SK-N-SH treated with all-trans-retinoic acid at 6 μM for 48 hours (cell line): ENCODE measurements at places on chromosomes 6 and 20.

- ATAC-seq: no peak
Observed at GRCh38 chr6:21354805-21355238, 238.7 kb upstream of the SOX4 start.

DNA sequence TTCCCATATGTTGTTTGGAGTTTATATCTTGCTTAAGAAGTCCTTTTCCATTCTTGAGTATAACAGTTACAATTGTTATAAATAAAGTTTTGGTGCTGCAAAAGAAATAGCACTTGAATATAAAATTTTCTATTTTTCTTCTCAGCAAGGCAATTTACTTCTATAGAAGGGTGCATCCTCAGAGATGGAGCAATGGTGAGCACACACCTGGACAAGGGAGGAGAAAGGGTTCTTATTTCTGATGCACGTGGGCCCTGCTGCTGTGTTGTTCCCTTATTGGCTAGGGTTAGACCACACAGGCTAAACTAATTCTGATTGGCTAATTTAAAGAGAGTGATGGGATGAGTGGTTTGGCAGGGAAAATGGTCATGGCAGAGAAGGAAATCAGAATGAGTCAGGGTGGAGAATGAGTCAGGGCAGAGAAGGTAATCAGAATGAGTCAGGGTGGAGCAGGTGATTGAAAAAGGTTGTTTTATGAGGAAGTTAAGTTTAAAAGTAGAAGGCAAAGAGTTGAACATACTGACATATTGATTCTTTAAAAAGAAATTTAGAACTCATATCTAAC is 38.0 kb downstream of the CST8 start:
- no peak for ATAC-seq

DNA sequence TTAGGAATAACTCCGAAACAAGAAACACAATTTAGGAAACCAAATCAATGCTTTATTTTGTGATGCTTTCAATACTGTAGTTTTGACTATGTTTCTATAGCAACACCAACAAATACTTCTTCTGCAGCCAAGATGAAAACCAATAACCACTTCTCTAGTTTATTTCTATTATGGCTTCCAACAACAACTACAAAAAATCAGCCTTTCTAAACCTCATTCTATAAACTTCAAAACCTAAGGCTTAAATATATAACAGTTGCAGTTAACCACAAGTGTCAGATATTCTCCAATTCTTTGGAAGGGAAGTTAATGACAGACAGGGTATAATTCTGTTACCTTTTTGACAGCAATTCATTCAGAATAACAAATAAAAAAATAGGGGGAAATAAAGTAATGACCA is 80.9 kb downstream of the EPB41L2 start:
- ATAC-seq: no peak

GRCh38 chr6:72048080-72048479 is 161.7 kb downstream of the RIMS1 start:
- ATAC-seq: no peak

DNA sequence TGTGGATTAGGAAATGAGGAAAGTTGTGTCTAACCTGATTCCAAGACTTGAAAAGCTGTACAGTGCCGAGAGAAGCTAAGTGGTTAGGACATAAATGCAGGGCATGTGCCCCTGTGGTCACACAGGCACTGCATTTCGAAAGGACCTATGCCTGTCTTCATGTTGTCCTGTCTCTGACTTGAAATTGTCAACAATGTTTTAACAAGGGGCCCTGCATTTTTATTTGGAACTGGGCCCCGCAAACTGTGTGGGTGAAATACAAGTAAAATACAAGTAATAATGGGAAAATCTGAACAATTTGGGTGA is 38.8 kb downstream of the MRS2 start:
- ATAC-seq: no peak

- no peak for ATAC-seq
Observed at GRCh38 chr20:50526403-50526989, 16.3 kb downstream of the PTPN1 start.

GRCh38 chr6:90286884-90287488 is 9.7 kb downstream of the BACH2 start:
- no peak for ATAC-seq

- no peak for ATAC-seq
Observed at GRCh38 chr6:163389354-163389753, 25.2 kb upstream of the QKI start.

GRCh38 chr20:5474646-5475550 is 158.1 kb upstream of the PROKR2 start:
- ATAC-seq: no peak

GRCh38 chr20:973785-974194 is 28.3 kb downstream of the RSPO4 start:
- peak; percentile 68 for ATAC-seq

GRCh38 chr6:168134560-168135201 is 55.7 kb upstream of the FRMD1 start:
- ATAC-seq: no peak

DNA sequence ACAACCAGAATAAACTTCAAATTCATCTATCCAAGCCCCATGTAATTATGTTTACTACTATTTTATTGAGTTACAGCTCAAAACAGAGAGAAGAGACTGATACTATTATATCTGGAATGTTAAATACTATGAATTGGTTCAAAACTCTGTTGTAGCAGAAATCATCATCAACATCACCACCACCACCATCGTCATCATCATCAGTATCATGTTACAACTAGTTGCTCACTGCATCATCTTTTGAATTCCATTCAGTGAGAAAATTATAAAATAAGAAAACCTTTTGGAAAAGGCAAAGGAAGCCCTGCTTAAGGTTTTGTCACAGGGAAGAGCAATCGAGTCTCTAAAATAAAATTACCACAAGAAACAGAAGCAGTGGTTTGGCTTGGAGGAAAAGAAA is 36.2 kb upstream of the THEMIS start:
- no peak for ATAC-seq

GRCh38 chr6:130965656-130966055 is 97.4 kb downstream of the EPB41L2 start:
- no peak for ATAC-seq

- no peak for ATAC-seq
Observed at GRCh38 chr6:14968056-14968637, 277.7 kb upstream of the JARID2 start.

- ATAC-seq: no peak
Observed at GRCh38 chr6:32393665-32394420, 13.1 kb downstream of the BTNL2 start.

GRCh38 chr6:106227612-106228507 is 97.7 kb downstream of the ATG5 start:
- no peak for ATAC-seq
